NCI-H2029 (cell line): ENCODE measurements at places on chromosomes 3 and 15.

DNA sequence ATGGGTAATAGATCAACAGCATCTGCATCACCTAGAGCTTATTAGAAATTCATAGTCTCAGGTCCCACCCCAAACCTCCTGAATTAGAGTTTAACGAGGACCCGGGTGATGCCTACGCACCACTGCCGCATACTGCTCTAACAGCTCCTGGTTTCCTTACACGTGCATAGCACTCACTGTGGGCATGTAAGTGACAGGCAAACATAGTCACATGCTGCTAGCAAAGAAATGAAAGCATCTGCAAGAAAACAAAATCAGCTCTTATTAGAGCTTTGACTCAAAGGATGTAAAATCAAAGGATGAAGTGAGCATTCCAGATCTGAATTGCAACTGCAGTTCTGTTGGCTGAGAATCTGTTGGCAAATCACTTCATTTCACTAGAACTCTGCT is 19.1 kb upstream of the RIOX2 start:
- no peak for DNase-seq

- DNase-seq, result no peak
Measured at GRCh38 chr3:35745351-35745750, 106.0 kb downstream of the ARPP21 start.

DNA sequence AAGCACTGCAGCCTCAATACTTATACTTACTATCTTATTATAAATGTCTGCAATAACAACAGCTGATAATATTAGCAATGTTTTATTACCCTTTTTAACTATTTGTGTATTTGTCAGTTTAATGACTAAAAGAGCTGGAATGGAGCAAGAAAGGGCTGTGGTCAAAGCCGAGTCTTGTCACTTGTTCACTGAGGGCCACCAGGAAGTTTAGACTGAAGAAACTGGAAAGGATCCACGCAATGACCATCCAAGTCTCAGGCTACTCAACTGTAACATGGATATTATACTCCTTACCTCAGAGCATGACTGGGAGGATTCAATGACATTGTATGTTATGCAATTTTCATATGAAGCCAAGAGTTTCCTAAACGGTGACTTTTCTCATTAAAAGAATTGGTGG is 90.4 kb downstream of the TJP1 start:
- DNase-seq, result no peak

DNA sequence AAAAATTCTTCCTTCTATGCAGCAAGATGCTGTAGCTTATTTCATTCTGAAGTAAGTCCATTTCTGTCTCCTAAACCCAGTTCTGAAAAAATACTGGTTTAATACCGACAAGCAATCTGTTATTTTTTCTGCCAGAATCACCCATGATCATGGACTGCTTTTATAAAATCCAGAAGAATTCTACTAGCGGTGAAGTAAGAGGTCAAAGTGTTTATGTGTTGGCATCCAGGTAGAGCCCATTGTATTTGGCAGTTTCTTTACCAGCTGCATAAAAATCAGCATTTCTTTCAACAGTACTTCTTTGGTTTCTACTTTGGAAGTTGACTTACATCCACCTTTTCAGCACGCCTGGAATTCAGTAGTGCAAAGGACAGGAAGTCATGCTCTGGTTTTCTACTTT is 484.8 kb downstream of the NAALADL2 start:
- no peak for DNase-seq

DNA sequence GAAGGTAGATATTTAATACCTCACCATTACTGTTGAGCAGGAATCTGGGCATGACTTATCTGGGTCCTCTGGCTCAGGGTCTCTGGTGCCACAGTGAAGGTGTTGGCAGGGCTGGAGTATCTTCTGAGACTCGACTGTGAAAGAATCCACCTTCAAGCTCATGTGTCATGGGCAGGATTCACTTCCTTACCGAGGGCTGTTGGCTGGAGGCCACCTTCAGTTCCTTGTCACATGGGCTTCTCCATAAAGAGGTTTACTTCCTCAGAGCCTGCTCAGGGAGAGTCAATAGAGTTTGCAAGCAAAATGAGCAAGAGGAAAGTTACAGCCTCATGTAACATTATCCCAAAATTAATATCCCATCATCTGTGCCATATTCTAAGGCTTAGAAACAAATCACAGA is 459.5 kb downstream of the NR2F2 start:
- no peak for DNase-seq

- no peak for DNase-seq
Measured at GRCh38 chr15:79059081-79059572, 31.5 kb downstream of the RASGRF1 start.

GRCh38 chr15:38660738-38661137 is 96.1 kb upstream of the RASGRP1 start:
- no peak for DNase-seq

GRCh38 chr15:62914461-62915079 is 128.0 kb upstream of the TPM1 start:
- no peak for DNase-seq

DNA sequence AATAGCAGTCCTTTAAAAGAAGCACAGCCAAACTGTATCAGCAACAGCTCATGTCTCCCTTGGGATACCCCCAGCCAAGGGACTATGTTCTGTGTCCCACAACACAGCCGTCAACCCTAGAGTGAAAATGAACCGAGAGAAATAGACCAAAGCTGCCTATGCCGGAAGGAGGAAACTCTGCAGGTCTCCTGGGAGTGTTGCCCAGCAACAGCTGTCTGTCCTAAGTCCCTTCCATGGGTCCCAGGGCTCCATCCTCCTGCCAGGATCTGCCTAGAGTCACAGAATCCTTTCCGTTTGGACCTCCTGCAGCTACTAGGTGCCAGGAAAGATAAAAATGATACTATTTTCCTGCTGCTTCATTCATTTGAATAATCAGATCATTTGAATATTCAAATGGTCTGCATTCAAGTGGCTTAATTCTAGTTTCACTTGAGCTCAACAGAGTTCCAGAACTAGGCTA is 53.1 kb downstream of the TRANK1 start:
- DNase-seq, result no peak

DNA sequence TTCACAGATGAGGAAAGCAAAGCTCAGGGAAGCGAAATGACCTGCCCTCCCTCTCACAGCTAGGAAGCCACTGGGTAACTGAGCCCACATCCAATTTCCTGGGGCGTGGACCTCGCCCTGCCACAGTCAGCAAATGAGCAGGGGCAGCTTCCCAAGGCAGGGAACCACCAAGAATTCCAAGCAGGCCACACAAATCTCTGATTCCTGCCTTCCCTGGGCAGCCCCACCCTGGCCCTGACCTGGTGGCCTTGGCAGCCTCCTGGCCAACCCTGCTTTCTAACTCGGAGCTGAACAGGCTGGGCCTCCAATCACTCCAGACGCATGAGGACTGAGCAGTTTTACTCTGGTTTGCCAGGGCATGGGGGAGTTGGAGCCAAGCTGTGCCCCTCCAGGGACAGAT is 203.7 kb upstream of the TLE3 start:
- DNase-seq, result no peak

- no peak for DNase-seq
Measured at GRCh38 chr3:152968388-152969024, 133.6 kb downstream of the P2RY1 start.

DNA sequence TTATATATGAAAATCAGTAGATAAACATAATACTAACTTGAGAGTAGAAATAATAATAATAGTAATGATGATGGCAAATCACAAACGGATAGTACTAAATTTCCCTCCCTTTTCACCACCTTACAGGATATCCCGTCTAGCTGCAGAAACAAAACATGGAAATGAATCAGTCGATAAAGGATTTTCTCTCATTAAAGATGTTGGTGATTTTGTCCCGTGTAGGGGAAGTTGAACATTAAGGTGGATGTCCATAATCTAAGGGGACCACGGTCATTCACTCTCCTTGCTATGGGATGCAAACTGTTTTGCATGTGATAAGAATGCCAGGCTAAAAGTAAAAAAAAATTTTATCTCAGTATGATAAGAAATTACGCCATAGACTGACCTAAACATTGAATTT is 1027.7 kb upstream of the NR2F2 start:
- no peak for DNase-seq

DNA sequence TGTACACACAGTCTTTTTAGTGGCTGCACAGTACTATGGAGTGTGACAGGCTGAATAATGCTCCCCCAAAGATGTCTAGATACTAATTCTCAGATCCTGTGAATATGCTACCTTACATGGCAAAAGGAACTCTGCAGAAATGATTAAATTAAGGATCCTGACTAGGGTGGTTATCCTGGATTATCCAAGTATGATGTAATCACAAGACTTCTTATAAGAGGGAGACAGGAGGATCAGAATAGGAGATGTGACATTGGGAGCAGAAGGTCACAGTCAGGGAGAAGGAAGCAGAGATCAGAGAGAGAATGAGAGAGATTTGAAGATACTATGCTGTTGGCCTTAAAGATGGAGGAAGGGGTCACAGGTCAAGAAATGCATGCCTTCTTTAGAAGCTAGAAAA is 34.5 kb downstream of the GABPB1 start:
- no peak for DNase-seq
